ENCODE measurements at places on chromosomes 7 and 10. TPM values are rescaled to one million over a fixed set of nuclear protein-coding genes. Genes with fewer than 3 reads are reported as not detected.

The GARIN1A gene
- total RNA-seq, result 0.51 TPM

The SPDYE6 gene
- total RNA-seq, result not detected

The KAZALD1 gene
- 4.0 TPM for total RNA-seq

GRCh38 chr10:118698421-118698820, 56.3 kb downstream of the CACUL1 start:
- peak; percentile 67 for DNase-seq

All from bronchial epithelial cell (primary cell).